NCI-H1105 treated with DMSO at 0.1 percent for 48 hours (cell line): ENCODE measurements at places on chromosomes 5 and 9.

GRCh38 chr5:181124526-181124925 lies 6.4 kb downstream of the OR2V1 start:
- DNase-seq = no peak

DNA sequence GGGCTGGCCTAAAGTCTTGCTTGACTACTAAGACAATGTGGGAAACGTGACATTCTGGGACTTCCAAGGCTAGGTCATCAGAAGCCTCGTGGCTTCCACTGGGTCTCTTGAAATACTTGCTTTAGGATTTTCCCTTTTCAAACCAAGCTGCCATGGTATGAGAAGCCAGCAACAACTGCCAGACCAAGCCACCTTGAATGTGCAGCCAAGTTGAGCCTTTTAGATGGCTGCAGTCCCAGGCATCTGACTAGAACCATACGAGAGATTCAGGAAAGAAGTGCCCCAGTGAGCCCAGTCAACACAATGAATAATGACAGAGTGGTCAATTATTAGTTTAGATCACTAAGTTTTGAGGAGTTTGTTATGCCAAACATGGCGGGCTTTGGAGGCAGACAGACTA lies 143.3 kb downstream of the SLF1 start:
- DNase-seq = no peak

GRCh38 chr9:87213948-87214347 lies 266.6 kb upstream of the GAS1 start:
- no peak for DNase-seq

GRCh38 chr5:117461966-117462365 lies 887.3 kb upstream of the SEMA6A start:
- DNase-seq = no peak

DNA sequence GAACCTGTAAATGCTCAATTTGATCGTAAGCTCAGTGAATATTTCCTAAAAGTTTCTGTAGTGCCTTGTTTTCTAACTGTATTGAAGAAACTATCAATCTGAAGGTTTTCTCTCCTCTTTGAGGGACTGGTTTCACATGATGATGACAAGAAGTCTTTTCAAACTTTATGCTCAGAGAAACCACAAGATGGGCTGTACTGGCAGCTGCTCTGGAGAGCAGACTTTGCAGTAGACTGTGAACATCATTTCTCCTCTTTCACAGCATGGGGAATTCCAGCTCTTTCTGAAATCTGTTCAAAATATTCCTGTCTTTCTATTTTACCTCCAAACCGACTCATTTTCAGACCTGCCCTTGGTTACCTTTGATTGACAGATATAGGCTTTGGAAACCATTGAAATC lies 194.4 kb downstream of the IZUMO3 start:
- DNase-seq = no peak

- no peak for DNase-seq
These were observed 13.2 kb downstream of the PDLIM4 start for GRCh38 chr5:132270706-132271105.

GRCh38 chr5:154211641-154212390 lies 21.3 kb downstream of the GALNT10 start:
- DNase-seq = no peak

GRCh38 chr9:93505541-93506132 lies 52.3 kb upstream of the FAM120AOS start:
- no peak for DNase-seq

DNA sequence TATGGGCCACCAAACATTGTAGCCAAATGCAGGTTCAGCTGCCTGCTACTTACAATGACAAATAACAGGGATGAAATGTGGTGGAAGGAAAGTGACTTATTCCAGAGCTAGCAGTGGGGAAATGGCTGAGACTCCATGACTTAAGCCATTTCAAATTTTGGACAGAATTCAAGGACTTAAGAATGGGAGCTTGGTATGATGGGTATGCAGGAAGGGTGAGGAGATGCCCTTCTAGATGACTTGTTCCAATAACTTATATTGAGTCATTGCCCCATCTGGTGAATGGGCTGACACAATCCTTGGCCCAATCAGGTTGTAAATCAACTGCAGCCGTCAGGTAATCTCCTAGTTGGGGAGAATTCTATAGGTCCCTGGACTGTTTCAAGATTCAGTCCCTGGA lies 230.7 kb upstream of the SGCD start:
- DNase-seq = no peak

- DNase-seq = no peak
These were observed 897.8 kb upstream of the ACO1 start for GRCh38 chr9:31486630-31487029.

- no peak for DNase-seq
These were observed 122.8 kb upstream of the SLIT3 start for GRCh38 chr5:169423580-169424278.
